ENCODE measurements at places on chromosomes 6 and 20. TPM values are rescaled to one million over a fixed set of nuclear protein-coding genes. Genes with fewer than 3 reads are reported as not detected.

CD164 gene
- total RNA-seq, result 212 TPM

GRIK2 gene
- not detected for total RNA-seq

GRCh38 chr20:34791289-34792020, 34.0 kb downstream of the NCOA6 start:
- peaks cover 30% of the 10 kb centered on the region for H3K36me3 ChIP-seq
- no peak for DNase-seq
- no peak overlapping the region for H3K27ac ChIP-seq

DNA sequence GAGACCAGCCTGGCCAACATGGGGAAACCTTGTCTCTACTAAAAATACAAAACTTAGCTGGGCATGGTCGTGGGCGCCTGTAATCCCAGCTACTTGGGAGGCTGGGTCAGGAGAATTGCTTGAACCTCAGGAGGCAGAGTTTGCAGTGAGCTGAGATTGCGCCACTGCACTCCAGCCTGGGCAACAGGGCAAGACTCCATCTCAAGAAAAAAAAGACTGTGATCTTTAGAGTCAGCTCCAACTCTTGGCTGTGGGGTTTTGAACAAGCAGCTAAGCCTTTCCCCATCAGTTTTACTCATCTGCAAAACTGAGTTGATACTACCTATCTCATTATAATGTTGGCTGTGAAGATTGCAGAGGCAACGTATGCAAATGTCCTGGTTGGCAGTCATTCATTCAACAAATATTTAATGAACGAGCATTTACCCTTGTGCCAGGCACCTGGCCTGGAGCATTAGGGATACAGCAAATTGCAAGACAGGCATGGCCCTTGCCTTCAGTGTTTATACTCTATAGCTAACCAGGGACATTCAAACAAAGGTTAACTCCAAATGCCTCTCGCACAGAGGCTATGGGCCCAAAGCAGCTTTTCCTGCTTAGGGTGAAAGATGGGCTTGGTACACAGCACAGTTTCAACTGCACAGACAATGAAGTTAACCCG, 37.8 kb downstream of the ILRUN start:
- H3K4me1 ChIP-seq, result peaks cover 16% of the 10 kb centered on the region
- no peak for DNase-seq
- H3K4me3 ChIP-seq, result no peak overlapping the region
- no peaks in the 10 kb centered on the region for H3K36me3 ChIP-seq

- H3K36me3 ChIP-seq, result no peaks in the 10 kb centered on the region
- H3K27me3 ChIP-seq, result peaks cover 2% of the 10 kb centered on the region
- H3K4me1 ChIP-seq, result no peaks in the 10 kb centered on the region
- no peak overlapping the region for H3K27ac ChIP-seq
These were observed 29.4 kb downstream of the NR2E1 start for GRCh38 chr6:108195209-108195608.

GRCh38 chr6:32842690-32843089, 1.2 kb downstream of the PSMB8 start:
- peak overlapping the region; percentile 100 for H3K27ac ChIP-seq
- DNase-seq, result no peak
- peaks cover 69% of the 10 kb centered on the region for H3K4me1 ChIP-seq

DNA sequence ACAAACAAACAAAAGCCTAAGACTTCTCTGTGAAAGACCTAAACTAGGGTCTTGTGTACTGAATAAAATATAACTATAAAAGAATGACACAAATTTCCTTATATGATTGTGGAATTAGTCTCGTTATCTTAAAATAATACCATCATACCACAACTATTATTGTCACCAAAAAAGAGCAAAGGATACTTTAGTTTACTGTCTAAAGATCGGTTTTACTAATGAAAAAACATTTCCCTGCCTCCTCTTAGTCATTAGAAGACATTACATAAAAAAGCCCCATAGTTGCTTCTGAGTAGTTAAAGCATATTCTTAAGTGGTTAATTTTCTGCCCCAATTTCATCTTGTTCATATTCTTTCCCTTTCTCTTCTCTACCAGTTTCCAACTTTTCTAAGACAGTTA, 33.1 kb downstream of the PRL start:
- H3K4me3 ChIP-seq, result no peak overlapping the region
- no peak overlapping the region for H3K27ac ChIP-seq
- DNase-seq, result no peak
- no peaks in the 10 kb centered on the region for H3K27me3 ChIP-seq

- no peaks in the 10 kb centered on the region for H3K36me3 ChIP-seq
- no peak overlapping the region for H3K27ac ChIP-seq
- no peak for DNase-seq
- peaks cover 6% of the 10 kb centered on the region for H3K27me3 ChIP-seq
- no peak overlapping the region for H3K4me3 ChIP-seq
- H3K4me1 ChIP-seq, result no peaks in the 10 kb centered on the region
These were observed 130.4 kb upstream of the CDH4 start for GRCh38 chr20:61121661-61122060.

PPP1R3G gene
- total RNA-seq, result 0.06 TPM

WFDC2 gene
- total RNA-seq, result 1.7 TPM

DNA sequence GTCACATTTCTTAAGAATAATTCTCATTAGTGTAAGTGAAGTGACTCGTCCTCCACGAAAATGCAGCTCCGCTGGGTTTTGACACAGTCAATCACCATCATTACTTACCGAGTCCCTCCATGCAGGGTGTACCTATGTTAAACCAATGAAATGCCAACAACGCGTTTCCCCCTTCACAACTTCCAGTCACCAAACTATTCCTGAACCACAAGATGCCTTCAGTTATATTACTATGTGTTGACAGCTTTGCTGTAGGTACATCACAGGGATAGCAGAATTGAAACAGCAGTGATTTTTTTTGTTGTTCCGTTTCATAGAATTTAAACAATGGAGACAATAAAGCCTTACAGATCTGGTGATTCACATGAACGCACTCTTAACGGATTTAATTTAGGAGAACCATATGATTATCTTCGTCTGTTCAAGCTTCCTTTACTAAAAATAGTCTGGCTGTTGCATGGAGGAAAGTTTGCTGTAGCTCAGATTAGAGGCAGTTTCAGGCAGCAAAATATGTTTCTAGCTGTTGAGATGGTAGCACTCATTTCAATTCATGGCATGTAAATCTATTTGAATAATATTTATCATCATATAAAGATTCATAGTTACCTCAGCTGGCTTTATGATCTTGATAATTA, 652.8 kb downstream of the PRKN start:
- H3K27ac ChIP-seq, result no peak overlapping the region
- no peak for DNase-seq
- no peak overlapping the region for H3K4me3 ChIP-seq
- no peaks in the 10 kb centered on the region for H3K36me3 ChIP-seq
- H3K4me1 ChIP-seq, result no peaks in the 10 kb centered on the region

DNA sequence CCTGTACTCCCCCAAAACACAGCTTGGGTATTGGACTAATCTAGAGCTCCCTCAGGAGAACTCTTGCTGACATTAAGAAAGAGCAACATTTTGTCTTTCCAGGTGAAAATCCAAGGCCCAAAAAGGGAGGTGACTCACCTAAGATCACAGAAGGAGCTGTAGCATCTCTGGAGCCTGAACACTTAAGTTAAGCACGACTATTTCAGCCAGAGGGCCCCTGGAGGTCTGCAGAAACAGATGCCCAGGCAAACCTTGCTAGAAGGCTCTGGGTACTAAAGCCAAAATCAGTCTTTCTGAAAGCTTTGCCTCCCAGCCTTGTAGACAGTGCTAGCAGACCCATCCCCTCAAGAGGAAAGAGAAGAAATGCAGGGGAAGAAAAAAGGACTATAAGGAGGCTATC, 8.8 kb downstream of the EDN1 start:
- no peaks in the 10 kb centered on the region for H3K27me3 ChIP-seq
- DNase-seq, result no peak
- no peak overlapping the region for H3K27ac ChIP-seq
